ENCODE measurements at places on chromosomes 11 and 22.
A peak's percentile ranks its signal among the peaks of the same experiment; 100 is the strongest.

DNA sequence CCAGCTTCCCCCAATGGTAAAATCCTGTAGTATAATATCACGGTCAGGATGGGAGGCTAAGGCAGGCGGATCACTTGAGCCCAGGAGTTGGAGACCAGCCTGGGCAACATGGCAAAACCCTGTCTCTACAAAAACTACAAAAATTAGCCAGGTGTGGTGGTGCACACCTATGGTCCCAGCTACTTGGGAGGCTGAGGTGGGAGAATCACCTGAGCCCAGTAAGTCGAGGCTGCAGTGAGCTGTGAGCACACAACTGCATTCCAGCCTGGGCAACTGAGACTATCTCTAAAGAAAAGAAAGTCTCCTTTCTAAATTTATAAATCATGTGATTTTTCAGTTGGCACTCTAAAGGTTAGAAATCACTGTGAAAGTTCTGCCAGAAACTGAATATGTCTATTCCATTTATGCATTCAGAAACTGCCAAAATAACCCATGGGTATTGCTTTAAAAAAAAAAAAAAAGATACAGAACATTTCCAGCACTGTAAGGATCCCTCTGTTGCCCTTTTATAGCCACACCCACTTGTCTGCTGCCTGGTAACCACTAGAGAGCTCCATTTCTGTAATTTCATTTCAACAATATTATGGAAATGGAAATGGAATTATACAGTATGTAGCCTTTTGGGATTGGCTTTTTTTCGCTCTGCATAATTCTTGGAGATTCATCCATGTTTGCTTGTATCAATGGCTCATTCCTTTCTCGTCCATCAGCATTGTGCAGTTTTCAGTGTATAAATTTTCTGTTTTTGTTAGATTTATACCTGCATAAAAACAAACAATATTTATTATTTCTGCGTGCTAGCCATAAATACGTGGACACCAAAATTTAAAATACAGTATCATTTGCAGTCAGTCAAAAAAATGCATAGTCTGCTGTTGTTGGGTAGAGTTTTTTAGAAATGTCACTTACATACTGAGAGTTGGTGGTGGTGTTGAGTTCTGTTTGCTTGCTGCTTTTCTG lies 9.4 kb downstream of the CDC45 start:
- DNase-seq: no peak

DNA sequence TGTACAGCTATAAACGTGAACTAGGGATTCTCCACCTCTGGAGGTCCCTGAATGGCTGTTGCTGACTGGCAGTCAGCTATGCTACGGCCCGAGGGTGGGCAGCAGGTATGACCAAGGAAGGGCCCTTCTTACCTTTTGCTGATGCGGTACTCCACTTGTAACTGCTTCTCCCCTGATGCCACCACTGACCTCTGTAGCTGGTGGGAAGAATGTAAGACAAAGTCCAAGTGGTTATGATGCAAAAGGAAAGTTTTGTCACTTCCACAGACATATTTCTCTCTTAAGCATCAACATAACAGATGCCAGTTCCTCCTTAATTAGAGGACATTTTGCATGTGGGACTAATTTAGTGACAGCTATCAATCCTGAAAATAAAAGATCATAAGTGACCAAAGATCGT lies 32.2 kb downstream of the P4HA3 start:
- no peak for DNase-seq

DNA sequence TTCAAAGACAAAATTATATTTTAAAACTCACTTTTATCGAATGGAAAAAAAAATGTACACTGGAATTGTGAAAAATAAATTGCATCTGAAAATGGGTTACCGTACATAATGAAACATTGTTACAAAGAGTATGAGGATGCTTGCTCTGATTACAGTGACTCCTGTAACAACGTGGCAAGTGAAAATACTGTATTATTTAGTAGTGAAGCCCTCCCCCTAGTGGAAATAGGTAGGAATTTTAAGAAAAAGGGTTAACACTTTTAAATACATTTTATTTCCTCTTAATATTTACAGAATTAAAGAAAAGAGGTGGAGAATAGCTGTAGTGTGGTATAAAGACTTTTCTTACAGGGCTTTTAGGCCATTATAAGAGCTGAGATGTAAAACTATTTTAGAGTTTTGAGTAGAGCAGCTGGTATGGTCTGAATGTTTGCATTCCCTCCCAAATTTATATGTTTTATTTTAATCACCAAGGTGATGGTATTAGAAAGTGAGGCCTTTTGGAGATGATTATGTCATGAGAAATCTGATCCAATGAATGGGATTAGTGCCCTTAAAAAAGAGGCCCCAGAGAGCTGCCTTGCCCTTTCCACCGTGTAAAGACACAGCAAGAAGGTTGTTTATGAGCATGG lies 25.2 kb downstream of the FAM76B start:
- peak; percentile 55 for DNase-seq

DNA sequence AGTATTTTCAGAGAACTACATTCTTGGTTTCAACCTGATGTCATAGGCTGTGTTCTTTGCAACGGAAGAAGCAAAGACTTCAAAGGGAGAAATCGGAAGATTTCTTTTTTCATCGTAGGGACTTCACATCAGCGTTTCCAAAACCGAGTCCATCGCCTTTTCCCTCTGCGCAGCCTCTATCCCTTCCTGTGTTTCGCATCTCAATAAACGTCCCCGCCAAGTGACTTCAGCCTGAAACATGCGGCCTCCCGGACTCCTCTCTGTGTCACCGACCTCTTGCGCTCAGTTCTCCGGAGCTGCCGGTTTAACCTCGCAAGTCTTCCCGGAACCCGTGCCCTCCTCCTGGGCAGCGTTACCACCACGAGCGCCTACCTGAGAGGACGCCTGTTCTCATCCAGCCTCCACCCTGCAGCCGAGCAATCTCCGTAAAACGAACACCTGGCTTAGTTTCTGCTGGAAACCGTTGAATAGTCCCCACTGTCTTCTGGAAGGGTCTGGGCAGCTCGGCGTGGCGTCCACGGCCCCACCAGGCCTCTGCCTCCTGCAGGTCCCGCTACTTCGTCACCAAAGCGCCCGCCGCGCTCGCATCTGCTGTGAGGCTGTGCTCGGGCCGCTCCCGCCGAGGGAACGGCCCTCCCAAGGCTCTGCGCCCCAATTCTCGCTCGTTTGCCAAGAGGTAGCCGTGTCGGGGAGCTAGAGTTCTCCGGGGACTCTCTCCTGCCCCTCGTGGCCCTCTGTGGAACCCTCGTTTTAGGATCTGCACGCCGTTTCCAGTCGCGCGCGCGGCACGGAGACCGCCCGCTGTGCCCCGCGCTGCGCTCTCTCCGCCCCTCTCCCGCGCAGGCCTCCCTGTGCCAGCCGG lies at the start of gene GLB1L3:
Gene GLB1L3, plus strand, starts transcription at position 846 of the 862 bp plus-strand sequence. CDS start 362 bp downstream, outside the sequence.
- no peak for DNase-seq

DNA sequence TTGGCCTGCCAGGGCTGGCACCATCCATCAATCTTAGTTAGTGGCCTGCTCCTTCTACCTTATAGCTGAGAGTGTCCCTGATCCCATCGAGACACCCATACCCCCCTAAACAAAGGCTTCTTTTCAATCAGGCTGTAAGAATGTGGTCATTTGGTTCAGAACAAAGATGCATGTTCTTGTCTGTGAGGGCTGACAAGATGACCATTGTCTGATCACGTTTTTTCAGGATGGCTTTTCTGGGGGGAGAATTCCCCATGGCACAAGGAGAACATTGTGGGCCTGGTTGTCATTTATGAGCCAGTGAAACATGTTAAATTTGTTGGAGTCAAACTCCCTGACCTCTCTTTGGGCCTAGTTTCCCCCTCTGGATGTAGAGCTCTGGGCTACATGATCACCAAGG lies 160.4 kb downstream of the INSC start:
- DNase-seq: no peak

- DNase-seq: no peak
Measured at GRCh38 chr11:31387379-31387778, 17.7 kb downstream of the DNAJC24 start.

GRCh38 chr11:10155793-10156490 lies 138.1 kb downstream of the SBF2 start:
- DNase-seq: no peak

DNA sequence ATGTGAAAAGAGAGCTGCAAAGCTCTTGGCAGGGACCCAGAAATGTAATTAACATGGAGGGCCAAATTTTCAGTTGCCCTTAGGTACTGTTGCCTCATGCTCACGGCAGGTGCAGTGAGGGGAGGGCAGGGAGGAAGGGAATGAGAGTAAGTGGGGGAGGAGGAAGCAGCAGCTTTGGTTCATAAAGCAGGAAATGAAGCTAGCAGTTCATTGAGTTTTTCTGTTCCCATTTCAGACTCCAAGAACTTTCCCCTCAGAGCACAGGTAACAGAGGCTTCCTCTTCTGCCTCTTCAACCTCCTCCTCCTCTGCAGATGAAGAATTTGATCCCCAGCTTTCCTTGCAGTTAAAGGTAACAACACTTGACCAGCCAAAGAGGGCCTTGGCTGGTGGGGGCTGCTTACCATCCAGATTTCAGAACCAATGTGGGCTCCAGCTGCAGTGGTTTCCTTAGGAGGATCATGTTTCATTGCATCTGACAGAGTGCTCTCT lies 57.9 kb upstream of the PARVA start:
- DNase-seq: no peak

DNA sequence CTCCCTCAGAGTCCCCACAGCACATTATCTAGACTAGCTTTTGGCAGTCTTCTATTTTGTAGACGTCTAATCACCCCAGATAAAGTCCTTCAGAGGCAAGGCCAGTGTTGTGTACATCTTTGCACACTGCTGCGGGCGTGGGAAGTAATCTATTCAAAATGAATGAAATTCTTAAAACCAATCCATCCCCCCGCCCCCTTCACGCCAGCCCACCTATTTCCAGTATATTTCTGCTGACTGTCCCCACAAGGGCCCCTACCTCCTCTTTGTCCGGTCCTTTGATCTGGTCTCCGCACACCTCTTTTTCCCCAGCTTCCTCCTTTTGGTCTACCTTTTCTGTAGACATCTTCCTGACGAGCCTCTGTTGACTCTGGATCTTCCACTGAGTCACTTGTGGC lies 375 bp downstream of the BSCL2 start:
- DNase-seq: no peak

- DNase-seq: no peak
Measured at GRCh38 chr22:29949872-29950271, 66.9 kb downstream of the MTMR3 start.
